ENCODE measurements at places on chromosomes 1 and 21.

GRCh38 chr1:194755241-194755994 lies 1569.0 kb upstream of the B3GALT2 start:
- no peak for DNase-seq

DNA sequence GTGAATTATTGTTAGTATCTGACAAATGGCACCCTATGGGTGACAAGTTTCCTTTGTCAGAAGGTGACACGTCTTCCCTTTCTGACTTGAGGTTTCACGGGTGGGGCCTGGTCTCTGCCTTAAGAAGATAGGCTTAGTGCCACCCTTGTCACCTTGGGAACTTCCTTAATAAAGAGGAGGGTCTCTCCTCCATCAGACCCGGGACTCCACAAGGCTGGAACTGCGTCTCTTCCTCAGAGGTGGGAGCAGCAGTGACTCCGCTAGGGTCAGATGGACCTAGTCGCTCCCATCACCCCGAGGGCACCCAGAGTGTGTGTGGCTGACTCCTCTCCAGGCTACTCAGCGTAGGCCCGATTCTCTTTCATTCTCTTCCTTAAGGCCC lies 774 bp upstream of the WDTC1 start:
- peak; percentile 1 for DNase-seq

GRCh38 chr1:109757936-109758786 lies 5.6 kb downstream of the EPS8L3 start:
- no peak for DNase-seq

DNA sequence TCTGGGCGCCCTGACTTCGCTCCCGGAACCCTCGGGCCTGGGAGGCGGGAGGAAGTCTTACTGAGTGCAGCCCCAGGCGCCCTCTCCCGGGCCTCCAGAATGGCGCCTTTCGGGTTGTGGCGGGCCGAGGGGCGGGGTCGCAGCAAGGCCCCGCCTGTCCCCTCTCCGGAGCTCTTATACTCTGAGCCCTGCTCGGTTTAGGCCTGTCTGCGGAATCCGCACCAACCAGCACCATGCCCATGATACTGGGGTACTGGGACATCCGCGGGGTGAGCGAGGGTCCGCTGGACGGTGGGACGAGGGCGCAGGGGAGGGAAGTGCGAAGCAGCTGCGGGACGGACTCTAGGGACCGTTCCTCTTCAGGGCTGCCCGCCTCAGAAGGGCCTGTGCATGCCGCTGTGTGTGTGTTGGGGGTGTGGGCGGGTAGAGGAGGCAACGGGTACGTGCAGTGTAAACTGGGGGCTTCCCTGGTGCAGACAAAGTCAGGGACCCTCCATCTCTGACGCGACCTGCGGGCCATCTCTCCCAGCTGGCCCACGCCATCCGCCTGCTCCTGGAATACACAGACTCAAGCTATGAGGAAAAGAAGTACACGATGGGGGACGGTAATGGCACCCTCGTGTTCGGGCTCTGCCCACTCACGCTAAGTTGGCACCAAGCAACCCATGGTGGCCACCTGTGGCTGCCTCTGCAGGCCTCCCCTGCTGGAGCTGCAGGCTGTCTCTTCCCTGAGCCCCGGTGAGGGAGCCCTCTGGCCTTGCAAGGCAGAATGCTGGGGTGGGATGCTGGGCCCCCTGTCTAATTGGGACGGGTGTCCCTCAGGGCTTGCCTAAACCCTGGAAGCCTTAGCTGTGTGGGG lies at the start of gene GSTM1:
Gene GSTM1, plus strand, starts transcription at position 177 of the 859 bp plus-strand sequence. Its CDS starts 57 bp downstream, at position 234.
- DNase-seq, result no peak

DNA sequence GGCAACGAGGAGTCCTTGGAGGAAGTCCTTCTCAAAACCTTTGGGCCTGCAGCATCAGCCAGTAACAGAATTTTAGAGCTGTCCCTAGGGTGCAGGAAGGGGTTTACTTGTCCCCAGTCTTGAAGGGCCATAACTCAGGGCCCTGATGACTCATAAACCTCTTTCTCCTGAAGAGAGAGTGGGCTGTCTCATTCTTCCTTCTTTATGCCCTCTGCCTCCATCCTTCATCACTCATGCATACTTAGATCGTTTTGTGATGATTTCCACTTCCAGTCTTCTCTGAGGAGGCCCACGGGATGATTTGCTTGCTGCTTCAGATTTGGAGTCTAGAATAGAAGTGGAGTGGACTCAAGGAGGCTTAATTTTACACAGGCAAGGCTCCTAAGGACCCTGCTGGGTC lies 60.2 kb downstream of the NDUFS5 start:
- no peak for DNase-seq

- no peak for DNase-seq
These were observed 1.8 kb downstream of the RERE start for GRCh38 chr1:8815582-8816151.

- DNase-seq, result no peak
These were observed at the start of gene SLC6A9 for GRCh38 chr1:44031252-44032169. Gene SLC6A9, minus strand, starts transcription at chr1:44031462. Its CDS starts 7,185 bp downstream, at chr1:44024277.

DNA sequence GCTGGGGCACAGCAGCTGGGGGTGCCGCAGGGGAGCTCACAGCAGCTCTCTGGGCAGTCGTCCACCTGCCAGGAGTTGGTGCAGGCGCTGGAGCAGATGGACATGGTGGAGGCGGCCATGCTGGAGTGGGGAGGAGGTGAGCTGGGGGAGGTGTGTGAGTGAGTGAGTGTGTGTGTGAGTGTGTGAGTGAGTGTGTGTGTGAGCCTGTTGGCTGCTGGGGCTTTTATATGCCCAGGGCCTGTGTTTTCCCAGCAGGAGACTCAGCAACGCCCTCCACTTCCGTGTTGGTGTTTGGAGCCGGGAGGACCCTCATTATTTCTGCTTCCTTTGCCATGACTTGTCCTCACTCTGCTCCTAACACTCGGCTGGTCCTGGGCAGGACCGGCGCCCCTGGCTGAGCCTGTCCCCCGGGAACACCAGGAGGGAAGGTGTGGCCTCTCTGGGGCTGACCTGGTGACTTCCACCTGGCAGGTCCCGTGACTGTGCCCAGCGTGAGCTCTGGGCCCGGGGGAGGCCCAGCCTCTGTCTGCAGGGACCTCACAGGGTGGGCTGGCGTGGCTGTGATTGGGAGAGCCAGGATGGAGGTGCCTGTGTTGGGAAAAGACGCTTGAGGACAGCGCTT lies at the start of gene KRTAP10-2:
Gene KRTAP10-2, minus strand, starts transcription at position 166 of the 622 bp plus-strand sequence. Its CDS starts 47 bp downstream, at position 119.
- no peak for DNase-seq

DNA sequence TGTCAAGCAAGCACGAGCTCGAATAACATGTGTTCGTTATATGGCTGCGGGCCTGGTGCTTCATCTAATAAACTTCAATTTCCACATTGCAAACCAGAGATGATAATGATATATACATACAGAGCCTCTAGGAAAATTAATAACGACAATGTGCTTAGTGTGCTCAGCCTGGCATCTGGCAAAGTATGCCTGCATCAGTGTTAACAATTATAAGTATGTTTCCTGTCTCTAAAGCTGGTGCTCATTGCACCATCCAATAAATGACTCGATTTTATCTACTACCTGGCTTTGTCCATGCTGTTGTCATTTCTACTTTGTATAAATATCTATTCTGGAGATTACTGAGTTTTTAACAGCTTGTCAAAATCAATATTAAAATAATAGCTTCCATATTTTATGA lies 1402.6 kb downstream of the MRPL39 start:
- no peak for DNase-seq

DNA sequence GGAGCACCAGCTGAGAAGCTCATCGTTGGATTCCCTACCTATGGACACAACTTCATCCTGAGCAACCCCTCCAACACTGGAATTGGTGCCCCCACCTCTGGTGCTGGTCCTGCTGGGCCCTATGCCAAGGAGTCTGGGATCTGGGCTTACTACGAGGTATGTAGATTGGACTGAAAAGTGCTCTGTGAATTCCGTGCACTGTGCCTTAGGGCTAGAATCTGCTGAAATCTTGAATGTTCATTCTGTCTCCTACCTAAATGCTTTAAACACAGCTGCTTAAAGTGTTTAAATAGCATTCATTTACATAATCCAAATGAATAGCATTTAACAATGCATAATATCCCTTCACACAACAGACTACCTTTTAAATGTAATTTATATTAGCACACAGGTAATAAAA lies 27.9 kb downstream of the CHIA start:
- DNase-seq, result no peak

DNA sequence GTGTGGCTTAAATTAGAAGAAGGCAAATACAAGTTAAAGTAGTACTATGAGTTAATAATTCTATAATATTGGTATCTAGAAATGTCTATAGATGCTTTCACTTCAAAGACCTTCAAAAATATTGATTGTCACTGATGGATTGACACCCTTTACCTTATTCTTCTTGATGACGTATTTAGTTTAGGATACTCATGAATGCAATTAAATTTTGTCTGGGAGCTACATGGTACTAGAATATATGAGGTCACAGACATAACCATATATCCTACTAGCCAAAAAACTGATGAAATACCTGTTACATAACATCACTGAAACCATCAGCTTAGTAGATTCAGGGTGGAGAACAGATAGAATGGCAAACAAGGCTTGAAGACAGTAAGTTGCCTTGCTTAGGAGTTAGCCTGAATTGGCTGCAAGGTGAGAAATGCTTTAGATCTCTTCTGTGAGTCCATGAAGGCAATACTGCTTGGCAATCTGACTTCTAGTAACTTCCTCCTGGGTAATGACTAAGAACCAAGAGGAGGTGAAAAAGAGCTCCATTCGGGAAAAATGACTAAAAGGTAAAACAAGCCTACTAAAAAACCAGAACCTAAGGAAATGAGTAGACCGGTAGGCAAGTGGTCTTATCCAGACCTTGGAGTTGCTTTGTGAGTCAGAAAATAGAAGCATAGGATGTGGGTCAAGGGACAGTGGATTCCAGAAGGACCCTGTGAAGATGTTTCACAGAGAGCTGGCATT lies 16.9 kb upstream of the ARHGAP29 start:
- no peak for DNase-seq

- no peak for DNase-seq
These were observed 48.1 kb upstream of the B3GALT2 start for GRCh38 chr1:193234530-193234929.

- no peak for DNase-seq
These were observed 43.1 kb upstream of the S1PR1 start for GRCh38 chr1:101193733-101194169.

DNA sequence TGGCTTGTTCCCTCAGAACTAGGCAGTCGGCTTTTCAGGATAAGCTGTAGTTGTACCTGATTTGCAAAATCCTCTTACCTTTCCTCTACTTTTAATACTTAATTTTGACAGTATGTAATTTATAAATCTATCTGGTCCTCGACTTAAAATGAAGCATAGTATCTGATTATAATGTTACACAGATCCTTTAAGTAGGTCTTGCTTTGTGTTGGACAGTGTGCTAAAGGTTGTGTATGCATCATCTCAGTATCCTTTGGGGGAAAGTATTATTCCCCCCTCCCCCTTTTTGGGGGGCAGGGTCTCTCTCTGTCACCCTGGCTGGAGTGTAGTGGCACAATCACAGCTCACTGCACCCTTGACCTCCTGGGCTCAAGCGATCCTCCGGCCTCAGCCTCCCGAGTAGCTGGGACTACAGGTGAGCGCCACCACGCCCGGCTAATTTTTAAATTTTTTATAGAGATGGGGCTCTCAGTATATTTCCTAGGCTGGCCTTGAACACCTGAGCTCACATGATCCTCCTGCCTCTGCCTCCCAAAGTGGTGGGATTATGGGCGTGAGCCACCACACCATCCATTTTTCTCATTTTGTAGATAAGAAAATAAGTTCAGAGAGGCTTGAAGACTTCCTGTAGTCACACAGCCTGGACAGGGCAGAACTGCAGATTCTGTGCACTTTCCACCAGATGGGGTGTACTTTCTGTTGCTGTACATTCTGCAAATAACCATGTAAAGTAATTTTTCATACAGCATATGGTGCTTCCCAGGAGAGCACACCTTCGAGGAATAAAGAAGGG lies 791 bp upstream of the STX6 start:
- DNase-seq, result no peak

GRCh38 chr1:22780696-22781095 lies 70.1 kb downstream of the EPHB2 start:
- DNase-seq, result no peak

DNA sequence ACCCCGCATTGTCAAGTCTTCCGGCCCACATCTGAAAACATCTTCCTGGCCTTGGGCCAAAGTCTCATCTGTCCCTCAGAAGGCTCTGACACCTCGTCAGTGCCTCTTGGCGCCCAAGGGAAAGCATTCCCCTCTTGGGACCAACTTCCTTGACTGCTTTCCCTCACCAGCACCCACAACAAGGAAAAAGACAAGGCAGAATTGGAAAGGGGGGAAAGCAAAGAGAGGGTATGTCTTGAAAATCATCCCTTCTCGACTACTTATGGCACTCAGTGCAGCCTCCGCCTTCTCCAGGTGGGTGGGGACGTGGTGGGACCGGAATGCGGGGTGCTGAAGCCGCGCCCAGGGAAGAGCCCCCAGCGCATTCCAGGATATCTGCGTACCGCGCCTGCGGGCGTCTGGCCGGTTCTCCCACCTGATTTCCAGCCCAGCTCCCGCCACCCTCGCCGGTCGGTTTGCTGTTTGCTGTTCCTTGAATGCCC lies 554 bp upstream of the SLC39A1 start:
- DNase-seq, result peak; percentile 67

GRCh38 chr21:44598061-44598460 lies 2.3 kb upstream of the KRTAP10-7 start:
- DNase-seq, result no peak

- no peak for DNase-seq
These were observed 179.7 kb upstream of the ST6GALNAC5 start for GRCh38 chr1:76687307-76688175.

DNA sequence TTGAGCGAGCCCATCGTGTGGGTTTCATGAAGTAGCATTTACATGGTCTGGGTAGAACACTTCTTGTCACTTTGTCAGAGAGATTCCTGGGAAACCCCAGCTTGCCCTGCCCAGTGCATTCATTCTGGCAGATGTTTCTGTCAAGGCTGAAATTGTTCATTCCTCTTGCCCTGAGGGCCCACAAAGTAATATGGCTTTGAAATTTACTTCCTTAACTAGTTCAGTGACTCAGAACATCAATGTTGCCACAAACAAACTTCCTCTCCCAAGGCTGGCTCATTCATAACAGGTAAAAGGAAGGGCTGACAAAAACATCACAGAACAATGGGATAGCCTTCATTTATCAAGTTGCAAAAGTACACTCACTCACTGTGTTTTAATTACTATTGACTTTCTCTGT lies 5.0 kb upstream of the KIAA0040 start:
- DNase-seq, result no peak

DNA sequence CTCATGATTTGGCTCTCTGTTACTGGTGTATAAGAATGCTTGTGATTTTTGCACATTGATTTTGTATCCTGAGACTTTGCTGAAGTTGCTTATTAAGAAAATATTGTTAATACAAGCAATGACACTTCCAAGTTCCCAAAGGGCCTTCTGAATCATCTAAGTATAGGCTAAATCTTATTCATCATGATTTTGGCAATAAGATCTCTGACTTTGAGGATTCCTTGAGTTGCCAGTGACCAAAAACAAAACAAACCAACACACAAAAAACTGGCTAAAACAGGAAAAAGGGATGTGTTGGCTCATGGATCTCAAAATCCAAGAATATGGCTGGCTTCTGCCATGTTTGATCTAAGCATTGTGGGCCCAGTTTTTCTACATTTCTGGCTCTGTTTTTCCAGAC lies 163.4 kb downstream of the HHIPL2 start:
- no peak for DNase-seq

DNA sequence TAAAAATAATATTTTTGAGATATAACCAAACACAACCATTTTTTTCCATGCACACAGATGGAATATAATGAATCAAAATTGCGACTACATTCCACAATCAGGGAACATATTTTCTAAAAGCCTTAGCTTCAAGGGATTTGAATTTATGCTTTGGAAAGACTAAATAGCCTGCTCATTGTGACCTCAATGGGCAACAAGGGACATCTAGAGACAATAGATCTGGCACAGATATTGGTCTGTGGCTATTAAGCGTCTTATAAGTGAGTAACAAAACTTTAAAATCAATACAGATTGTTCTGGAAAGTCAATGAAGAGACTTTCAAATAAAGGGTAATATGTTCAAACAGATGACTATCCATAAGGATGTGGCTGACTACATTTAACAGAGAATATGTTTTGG lies 660.6 kb upstream of the ADGRL4 start:
- no peak for DNase-seq

Measured in SHP77 (cell line).